ENCODE measurements at places on chromosomes 11 and 22. TPM values are rescaled to one million over a fixed set of nuclear protein-coding genes. Genes with fewer than 3 reads are reported as not detected.

DNA sequence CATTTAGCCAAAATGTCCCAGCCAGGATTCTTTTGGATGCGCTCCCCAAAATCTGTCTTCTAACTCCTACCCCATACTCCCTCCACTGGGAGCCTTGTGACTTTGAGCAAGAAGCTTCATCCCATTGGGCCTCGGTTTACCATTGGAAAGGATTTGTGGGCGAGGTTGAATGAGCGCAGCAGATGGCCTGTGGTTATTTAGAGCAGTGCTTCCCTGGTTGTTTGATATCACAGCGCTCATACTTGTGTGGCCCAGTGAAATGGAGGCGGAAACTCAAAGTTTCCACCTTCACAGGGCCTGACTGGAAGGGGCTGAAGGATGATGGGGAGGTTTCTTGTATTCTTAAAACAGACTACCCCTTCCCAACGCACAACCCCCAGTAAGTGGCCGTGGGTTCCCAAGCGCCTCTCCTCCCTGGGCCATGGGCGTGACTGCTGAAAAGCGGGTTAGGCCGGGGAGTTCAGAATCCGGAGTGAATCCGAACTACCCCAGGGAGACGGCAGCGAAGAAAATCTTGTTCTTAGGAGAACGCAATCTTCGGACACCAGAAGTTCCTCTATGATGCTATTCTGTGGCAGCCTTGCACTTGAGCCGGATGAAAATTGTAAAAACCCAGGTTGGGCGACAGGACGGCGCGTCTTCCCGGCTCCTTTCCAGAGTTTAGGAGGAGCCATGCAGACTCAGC lies 1.2 kb upstream of the ATF4 start:
- peak overlapping the region; percentile 93 for H3K4me3 ChIP-seq
- H3K4me1 ChIP-seq: peaks cover 12% of the 10 kb centered on the region
- H3K36me3 ChIP-seq: peaks cover 47% of the 10 kb centered on the region
- no peaks in the 10 kb centered on the region for H3K27me3 ChIP-seq

- H3K4me1 ChIP-seq: peaks cover 43% of the 10 kb centered on the region
- no peak overlapping the region for H3K27ac ChIP-seq
- H3K36me3 ChIP-seq: no peaks in the 10 kb centered on the region
- DNase-seq: no peak
These were observed 12.8 kb downstream of the TNRC6B start for GRCh38 chr22:40190501-40190900.

DNA sequence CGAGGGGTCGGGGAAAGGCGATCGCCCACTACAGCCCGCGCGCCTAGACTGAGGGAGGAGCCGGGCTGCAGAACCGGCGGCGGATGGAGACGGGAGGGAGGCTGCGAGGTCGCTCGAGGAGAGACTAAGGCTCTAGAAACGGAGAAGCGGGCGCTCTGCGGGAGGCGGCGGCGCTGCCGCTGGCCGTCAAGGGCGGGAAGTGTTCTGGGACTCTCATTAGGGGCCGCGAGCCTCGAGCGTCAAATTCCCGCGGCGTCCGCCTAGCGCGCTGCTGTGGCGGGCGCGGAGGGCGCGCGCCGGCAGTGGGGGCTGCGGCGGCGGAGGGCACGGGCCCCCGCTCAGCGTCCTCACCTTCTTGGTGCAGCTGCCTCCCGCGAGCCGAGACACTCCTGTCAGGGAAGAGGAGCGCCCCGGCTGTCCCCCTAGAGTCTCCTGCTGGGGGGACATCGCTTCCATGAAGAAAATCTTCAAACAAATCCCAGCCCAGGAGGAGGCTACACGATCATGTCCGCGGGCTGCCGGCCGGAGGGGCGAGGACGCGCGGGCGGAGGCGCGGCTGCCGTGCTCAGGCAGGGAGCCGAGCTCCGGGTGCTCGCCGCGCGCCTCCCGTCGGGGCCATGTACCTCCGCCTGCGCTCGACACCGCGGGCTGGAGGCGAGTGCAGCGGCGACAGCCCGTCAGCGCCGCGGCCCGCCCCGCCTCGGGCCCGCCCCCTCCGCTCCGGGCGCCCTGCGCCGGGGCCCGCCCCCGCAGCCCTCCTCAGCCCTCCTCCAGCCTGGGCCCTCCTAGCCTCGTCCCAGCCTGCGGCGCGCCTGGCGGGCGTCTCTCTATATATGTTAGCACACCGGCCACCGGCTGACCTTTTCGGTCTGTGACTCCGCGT lies at the start of gene ARHGAP20:
TSS of gene ARHGAP20 (minus strand) at position 662 of the 883 bp plus-strand sequence. CDS start at position 456, 206 bp downstream.
- H3K27ac ChIP-seq: no peak within 1 kb of the TSS
- no peaks in the 10 kb centered on the region for H3K36me3 ChIP-seq
- peaks cover 45% of the 10 kb centered on the region for H3K27me3 ChIP-seq
- peak within 1 kb of the TSS; percentile 47 for H3K4me3 ChIP-seq
- peaks cover 6% of the 10 kb centered on the region for H3K4me1 ChIP-seq
- no peak for DNase-seq

- no peaks in the 10 kb centered on the region for H3K4me1 ChIP-seq
- H3K27me3 ChIP-seq: no peaks in the 10 kb centered on the region
- no peak overlapping the region for H3K27ac ChIP-seq
- no peak for DNase-seq
These were observed 9.7 kb downstream of the KDELR3 start for GRCh38 chr22:38477585-38477984.

- no peaks in the 10 kb centered on the region for H3K27me3 ChIP-seq
- no peak for DNase-seq
- no peak overlapping the region for H3K27ac ChIP-seq
- no peaks in the 10 kb centered on the region for H3K36me3 ChIP-seq
- no peak overlapping the region for H3K4me3 ChIP-seq
- H3K4me1 ChIP-seq: no peaks in the 10 kb centered on the region
These were observed 94.1 kb upstream of the NNMT start for GRCh38 chr11:114202011-114202609.

DNA sequence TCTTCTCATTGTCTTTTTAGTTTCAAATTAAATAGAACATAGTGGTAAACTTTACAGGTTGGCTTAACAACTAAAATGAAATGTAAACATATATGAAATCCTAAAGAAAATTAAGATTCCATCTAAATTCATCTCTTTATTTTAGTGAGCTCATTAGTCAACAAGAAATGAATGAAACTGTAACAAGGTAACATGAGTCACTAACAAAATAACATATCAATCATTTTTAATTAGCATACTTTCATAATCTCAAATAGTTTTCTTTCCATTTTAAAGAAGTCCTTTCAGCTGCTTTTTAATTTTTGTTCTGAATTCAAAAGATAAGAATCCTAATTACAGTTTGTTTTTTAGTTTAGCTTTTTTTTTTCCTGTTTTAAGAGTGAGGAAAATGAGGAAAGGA lies 688.6 kb upstream of the TENM4 start:
- H3K4me1 ChIP-seq: no peaks in the 10 kb centered on the region
- H3K27ac ChIP-seq: no peak overlapping the region
- H3K4me3 ChIP-seq: no peak overlapping the region
- H3K36me3 ChIP-seq: no peaks in the 10 kb centered on the region

Gene GPR83
- total RNA-seq: 1.5 TPM

- no peak overlapping the region for H3K4me3 ChIP-seq
- no peak overlapping the region for H3K27ac ChIP-seq
- DNase-seq: no peak
- no peaks in the 10 kb centered on the region for H3K27me3 ChIP-seq
- no peaks in the 10 kb centered on the region for H3K36me3 ChIP-seq
- H3K4me1 ChIP-seq: no peaks in the 10 kb centered on the region
These were observed 3.9 kb upstream of the PRG2 start for GRCh38 chr11:57394203-57394965.

DNA sequence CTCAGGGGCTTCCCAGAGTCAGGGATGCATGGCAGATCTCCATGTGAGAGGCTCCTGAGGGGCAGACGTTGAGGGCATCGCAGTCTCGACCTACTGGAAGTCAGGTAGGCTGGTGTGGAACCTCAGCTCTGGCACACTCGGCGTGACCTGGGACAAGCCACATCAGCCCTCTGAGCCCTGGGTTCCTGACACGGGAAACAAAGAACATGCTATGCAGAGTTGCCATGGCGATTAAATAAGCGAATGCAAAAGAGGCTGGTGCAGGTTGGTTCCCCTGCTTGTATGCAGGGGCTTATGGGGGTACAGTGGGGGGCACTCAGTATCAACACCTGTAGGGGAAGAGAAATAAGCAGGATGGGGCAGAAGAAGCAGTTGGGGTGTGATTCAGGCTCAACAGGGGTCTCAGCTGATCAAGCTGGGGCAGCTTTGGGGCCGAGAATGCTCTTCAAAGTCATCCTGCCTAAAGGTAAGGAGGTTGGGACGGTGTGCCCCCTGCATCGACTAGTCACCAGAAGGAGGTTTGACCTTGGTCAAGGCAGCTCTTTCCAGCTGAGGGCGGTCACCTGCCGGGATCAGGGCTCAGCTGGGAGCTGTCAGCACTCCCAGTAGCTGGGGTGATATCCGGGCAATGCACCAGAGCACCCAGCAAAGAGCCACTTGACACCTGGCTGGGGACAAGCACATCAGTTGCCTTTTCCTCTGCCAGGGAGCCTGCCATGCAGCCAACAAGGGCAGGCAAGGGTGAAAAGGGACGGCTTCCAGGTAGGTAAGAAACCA lies 442.7 kb downstream of the MIAT start:
- H3K27me3 ChIP-seq: peaks cover 5% of the 10 kb centered on the region
- peak; percentile 50 for DNase-seq
- H3K36me3 ChIP-seq: no peaks in the 10 kb centered on the region
- peaks cover 16% of the 10 kb centered on the region for H3K4me1 ChIP-seq
- H3K4me3 ChIP-seq: peak overlapping the region; percentile 48

DNA sequence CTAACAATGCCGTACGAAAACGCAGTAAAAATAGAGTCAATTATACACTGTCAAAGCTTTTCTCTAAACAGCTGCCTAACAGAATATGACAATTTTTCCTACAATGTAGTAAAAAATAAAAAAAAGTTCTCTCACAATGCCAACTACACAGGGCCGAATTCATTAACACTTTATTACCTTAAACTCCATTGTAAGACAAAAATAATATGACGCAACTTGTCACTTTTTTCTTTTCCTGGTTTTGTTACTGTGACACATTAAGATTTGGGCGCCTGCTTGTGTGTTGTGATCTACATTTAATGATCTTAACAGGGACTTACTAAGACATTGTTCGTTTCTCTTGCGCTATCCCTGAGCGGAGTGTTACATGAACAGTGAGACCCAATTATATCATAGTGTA lies 204.1 kb downstream of the INSC start:
- H3K4me3 ChIP-seq: no peak overlapping the region
- no peak overlapping the region for H3K27ac ChIP-seq
- no peaks in the 10 kb centered on the region for H3K36me3 ChIP-seq

Gene RAB39A
- total RNA-seq: 19.1 TPM

Measured in H1 (cell line).